Stimulated activated CD4-positive, alpha-beta T cell treated with anti-CD3 and anti-CD28 coated beads, TNF-alpha, amount 100 ng/mL, for 1 hour (primary cell): ENCODE measurements at places on chromosomes 1 and 21.

DNA sequence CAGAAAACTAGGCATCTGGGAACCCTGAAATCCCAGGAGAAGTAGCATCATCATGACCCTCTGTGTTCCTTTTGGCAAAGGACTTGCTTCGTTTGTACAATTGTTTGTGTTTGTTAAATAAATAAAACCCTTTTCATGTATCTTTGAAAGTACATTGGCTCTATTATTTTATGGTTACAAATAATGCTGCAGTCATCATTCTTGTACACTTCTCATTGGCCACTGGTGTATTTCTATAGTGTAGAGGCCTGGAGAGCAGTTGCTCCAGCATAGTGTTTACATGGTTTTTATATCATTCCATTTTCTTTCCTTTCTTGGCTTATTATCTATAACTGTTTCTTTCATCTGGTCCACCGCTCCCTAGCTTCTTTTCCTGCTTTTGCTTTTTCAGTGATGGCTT, 253.3 kb downstream of the FAM72C start:
- DNase-seq: no peak

GRCh38 chr1:72397786-72398185, 115.4 kb upstream of the NEGR1 start:
- DNase-seq: no peak

DNA sequence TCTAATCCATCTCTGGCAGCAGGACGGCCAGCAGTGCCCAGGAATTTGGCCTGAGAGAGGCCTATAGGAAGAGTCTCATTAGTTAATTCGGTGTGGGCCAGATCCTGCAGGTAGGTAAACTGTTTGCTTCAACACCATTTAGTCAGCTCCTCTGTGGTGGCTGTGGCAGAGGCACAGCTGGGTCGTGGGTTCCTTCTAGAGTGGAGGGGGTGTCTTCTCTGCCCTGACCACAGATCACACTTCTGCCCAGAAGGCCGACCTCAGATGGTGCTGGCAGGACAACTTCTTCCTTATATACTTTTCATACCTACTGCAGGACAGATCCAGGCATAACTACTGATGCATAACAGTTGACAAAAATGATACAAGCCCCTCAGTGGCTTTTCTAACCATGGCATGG, 281.4 kb downstream of the RPS6KC1 start:
- DNase-seq: no peak

GRCh38 chr1:187009320-187009719, 180.6 kb downstream of the PLA2G4A start:
- DNase-seq: no peak

GRCh38 chr1:201406831-201407406, 7.8 kb upstream of the LAD1 start:
- DNase-seq: no peak

GRCh38 chr1:101474039-101474665, 237.3 kb downstream of the S1PR1 start:
- DNase-seq: no peak

DNA sequence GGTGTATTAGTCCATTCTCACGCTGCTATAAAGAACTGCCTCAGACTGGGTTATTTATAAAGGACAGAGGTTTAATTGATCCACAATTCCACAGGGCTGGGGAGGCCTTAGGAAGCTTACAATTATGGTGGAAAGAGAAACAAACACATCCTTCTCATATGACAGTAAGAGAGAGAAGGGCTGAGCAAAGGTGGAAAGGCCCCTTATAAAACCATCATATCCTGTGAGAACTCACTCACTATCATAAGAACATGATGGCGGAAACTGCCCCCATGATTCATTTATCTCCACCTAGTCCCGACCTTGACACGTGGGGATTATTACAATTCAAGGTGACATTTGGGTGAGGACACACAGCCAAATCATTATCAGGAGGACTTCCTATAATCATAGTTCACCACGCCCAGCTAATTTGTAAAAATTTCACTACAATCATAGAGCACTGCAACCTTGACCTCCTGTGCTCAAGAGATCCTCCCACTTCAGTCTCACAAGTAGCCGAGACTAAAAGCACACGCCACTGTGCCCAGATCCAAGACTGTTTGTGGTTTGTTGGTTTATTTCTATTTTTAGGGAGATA, 164.9 kb downstream of the RERE start:
- no peak for DNase-seq

- no peak for DNase-seq
Measured at GRCh38 chr1:214857716-214858115, 224.8 kb upstream of the KCNK2 start.

DNA sequence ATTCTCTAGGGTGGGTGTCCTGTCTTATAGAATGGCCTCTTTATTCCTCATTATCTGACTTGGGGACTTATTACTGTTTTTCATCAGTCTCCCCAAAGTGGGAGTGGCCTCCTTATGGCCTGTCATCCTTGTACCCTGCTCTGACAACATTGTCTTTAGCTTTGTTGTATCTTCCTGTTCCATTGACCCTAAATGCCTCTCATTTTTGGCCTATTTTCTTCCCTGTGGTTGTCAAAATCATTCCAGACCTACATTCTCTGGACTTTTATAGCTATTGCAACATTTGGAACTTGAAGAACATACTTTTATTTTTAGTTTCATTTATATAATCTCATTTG, 9.7 kb downstream of the SFT2D2 start:
- DNase-seq: no peak

DNA sequence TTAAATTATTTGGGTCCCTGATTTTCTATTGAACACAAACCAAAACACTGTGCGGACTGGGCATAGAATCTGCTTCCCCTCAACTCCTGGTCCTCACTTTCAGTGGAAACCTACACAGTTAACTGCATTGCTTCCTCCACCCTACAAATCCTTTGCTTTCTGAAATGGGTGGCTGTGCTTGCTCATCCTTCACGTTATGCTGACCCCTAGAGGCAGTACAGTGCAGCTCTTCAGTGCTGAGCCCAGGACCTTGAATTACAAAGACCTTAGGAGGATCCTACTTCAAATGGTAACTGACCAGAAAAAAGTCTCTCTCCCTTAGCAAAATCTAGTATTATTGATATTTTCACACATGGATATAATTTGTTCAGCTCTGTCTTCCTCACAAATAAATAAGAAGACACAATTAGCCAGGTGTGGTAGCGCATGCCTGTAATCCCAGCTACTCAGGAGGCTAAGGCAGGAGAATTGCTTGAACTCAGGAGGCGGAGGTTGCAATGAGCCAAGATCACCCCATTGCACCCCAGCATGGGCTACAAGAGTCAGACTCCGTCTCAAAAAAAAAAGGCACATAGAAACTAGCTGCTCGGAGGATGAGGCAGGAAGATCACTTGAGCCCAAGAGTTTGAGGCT, 63.4 kb upstream of the L1TD1 start:
- no peak for DNase-seq

DNA sequence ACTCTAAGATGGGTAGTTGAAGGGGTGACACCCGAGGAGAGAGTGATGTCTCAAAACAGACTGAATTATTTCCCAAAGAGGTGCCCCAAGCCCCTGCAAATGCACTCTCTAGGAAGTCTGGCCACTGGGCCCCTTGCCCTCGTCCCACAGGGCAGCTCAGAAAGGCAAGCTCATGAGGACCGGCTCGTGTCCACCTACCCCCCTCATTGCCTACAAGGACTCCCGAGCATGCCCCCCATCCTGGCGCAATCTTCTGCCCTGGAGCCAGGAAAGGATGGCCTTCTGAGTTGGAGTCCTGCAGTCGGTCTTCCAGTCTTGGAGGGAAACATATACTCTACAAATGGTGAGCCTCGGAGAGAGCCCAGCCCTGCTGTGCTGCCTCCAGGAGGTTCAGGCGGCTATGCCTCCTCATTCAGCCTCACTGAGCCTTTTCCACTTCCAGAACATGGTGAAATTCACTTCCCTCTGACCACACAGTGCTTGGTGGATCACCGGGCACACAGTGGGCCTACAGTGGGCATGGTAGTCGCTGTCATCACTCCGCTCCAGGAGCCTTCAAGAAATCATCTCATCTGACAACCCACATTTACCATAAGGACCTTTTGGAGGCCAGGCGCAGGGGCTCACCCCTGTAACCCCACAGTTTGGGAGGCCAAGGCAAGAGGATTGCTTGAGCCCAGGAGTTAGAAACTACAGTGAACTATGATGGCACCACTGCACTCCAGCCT, 5.8 kb upstream of the WNT3A start:
- no peak for DNase-seq

DNA sequence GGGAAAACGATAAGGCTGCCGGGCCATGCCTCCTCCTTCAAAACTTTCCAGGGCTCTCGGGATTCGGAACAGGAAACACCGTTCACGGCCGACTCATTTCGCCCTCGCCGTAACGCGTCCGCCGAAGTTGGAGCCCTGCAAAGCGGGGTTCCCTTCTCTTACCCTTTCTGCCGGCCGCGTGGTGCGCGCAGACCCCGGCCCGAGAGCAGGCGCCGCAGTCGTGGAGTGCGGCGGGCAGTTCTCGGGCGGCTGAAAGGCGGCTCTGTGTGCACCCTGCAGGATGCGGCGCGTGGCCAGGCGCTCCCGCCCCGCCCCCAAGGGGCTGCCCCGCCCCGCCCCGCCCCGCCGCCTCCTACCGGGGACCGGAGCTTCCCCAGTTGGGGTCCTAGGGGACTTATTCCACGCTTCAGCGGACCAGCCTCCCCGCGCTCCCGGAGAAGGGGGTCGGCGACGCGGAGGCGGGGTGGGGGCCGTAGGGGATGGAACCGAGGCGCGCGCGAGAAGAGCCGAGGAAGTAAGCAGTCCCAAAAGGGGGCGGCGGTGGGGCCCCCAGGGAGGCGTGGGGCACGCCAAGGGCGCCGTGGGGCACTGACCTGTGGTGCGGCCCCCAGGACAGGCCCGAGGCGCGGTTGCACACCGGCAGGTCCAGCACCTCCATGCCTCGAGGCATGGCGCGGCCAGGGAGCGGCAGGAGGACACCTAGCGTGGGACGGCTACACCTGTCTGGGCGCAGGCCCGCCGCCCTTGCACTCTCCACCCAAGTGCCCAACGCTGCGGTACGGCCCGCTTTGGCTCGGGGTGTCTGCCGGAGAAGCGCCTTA, at the start of gene MCOLN2:
Gene MCOLN2 (minus strand): TSS at position 268 of the 821 bp plus-strand sequence. CDS start 241 bp downstream, at position 27.
- no peak for DNase-seq

DNA sequence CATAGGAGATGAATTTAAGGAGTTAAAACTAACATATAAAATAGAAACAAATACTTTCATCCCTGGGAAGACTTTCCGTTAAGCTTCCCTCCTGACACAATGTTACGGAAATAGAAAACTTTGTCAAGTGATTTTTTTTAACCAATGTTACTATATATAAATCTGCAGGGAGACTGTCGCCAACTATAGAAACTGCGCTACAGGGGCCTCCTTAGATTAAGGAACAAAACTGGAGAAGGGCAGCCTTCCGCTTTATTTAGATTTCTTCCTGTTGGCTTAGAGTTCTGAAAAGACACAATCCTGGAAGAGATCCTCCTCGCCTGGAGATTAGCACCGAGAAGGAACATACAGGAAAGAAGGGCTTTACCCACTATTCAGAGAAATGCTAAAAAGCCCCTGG, 1.5 kb downstream of the MGST3 start:
- no peak for DNase-seq

- DNase-seq: no peak
Measured at GRCh38 chr1:70442490-70442889, 31.4 kb downstream of the CTH start.

- no peak for DNase-seq
Measured at GRCh38 chr1:22457345-22457744, 5.7 kb downstream of the ZBTB40 start.

DNA sequence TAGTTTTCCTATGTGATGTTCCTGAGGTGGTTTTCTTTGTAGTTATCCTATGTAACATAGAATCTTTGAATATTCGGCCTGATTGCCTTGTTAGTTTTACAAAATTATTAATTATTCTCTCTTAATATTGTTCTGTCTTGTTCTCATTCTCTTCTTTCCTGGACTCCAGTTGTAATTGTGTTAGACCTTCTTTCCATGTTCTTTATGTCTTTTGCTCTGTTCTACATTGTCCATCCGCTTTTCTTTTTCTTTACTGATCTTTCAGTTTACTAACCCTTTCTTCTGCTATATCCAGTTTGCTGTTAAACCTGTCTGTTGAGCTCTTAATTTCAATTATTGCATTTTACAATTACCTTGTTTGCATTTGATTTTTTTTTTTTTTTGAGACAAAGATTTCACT, 89.3 kb downstream of the PEX14 start:
- DNase-seq: no peak

DNA sequence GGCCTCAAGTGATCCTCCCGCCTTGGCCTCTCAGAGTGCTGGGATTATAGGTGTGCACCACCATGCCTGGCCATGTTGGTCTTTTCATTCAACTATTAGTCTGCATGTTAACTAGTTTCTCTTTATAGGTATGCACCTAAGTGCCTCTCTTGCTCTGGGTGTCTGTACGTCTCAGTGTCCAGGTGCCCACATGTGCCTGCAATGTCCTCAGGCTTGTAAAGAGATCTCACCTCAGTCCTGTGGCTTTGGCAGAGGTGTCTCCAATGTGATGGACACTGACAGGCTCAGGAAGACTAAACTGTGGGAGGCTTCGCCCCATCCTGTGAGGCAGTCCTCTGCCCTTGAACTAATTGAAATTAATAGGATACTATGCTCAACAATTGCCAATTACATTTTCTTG, 526.3 kb downstream of the PTPRU start:
- no peak for DNase-seq

GRCh38 chr1:145912128-145912641, 2.3 kb upstream of the ITGA10 start:
- no peak for DNase-seq

GRCh38 chr1:145778146-145778540, 45.8 kb downstream of the RNF115 start:
- DNase-seq: no peak

- DNase-seq: no peak
Measured at GRCh38 chr1:2564815-2565374, 8.7 kb downstream of the TNFRSF14 start.

GRCh38 chr1:184004935-184005334, 32.6 kb downstream of the COLGALT2 start:
- DNase-seq: no peak

- DNase-seq: no peak
Measured at GRCh38 chr1:17605582-17606344, 66.3 kb downstream of the ARHGEF10L start.

GRCh38 chr1:159881622-159882526, 18.1 kb downstream of the CFAP45 start:
- DNase-seq: no peak

DNA sequence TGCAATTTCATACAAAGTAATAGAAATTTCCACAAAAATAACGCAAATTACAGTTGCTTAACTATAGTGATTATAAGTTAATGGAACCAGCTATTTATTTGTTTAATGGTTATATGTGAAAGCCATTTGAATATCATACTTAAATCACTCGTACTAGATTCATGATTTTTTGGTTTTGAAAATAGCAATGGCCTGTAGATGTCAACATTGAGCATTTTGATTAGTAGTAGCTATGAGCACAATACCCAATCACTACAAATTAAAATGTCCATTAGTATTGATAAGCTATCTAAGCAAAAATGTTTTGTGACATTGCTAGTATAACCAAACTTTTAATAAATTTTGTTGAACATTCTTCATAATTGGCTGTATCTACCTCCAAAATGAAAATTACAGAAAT, 10.0 kb downstream of the COL24A1 start:
- DNase-seq: no peak

DNA sequence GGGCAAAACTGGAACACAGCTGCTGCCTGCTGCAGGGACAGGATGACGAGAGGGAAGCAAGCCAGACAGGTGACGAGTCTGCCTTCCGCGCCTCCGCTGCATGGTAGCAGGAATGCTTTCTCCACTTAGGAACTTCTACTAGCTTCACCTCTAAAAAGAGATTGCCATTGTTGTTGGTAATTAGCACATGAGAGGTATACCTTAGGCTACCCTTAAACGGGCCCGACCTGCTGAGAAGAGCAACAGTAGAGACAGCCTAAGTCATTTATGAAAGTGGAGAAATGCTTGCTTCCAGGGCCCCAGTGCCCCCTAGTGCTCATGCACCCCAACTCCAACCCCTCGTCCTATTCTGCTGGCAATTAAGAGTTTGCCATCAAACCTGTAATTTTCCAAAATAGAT, 96.9 kb upstream of the AKT3 start:
- DNase-seq: no peak
